ENCODE measurements at places on chromosomes 11 and 22. TPM values are rescaled to one million over a fixed set of nuclear protein-coding genes. Genes with fewer than 3 reads are reported as not detected.

DNA sequence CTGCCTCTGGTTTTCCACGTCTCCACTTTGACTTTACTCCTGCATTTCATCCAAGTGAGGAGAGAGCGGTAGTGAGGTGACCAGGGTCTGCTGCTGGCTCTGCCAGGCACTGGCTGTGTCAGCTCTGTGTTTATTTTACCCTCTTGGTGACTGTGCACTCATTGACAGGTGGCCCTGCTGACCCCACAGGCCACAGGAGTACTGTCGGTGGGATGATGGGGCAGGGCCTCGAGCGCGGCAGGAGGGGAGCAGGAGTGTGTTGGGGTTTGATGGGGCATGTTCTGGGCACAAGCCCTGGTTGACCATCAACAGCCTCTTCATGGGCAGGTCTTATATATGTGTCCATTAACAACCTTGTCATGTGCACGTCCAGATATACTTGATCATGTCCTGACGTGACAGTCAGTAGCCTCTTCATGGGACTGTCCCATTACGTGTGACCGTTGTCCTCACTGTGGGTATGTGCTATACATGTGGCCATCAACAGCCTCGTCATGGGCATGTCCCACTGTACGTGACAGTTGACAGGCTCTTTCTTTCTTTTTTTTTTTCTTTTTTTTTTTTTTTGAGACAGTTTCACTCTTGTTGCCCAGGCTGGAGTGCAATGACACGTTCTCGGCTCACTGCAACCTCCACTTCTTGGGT, 31.4 kb upstream of the ACR start:
- no peak for DNase-seq
- no peak overlapping the region for H3K4me3 ChIP-seq
- no peak overlapping the region for H3K27ac ChIP-seq
- no peaks in the 10 kb centered on the region for H3K36me3 ChIP-seq
- no peaks in the 10 kb centered on the region for H3K4me1 ChIP-seq
- H3K27me3 ChIP-seq: peaks cover 13% of the 10 kb centered on the region

DNA sequence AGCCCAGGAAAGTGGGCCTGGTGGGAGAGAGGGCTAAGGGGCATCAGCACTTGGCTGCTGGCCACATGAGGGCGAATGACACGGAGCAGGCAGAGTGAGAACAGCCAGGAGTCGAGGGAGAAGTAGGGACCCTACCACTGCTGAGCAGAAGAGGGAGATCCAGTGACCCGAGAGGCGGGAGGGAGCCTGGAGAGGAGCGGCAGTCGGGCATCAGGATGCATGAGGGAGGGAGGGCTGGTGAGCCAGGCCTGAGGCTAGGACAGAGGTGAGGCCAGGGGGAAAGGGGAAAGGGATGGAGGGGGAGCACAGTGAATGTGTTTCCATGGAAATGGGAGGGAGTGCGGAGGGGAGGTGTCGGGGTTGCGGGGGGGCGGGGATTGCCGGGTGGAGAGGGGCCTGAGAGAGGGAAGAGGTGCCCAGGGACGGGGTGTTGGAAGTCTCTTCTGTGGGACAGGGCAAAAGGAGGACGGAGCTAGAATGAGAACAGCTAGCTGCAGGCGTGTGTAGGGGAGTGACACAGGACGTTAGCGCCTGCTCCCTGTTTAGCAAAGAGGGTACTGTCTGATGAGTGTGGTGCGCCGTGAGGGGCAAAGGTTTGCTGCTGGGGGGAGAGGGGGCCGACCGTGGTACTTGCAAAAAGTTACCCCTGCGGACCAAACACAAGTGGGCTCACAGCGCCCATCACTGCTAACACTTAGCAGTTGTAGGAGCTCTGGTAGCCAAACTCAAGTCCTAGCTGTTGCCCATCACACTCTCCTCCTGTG, 37.1 kb upstream of the WNT11 start:
- H3K27ac ChIP-seq: no peak overlapping the region
- H3K27me3 ChIP-seq: peaks cover 8% of the 10 kb centered on the region
- peaks cover 2% of the 10 kb centered on the region for H3K4me1 ChIP-seq

DNA sequence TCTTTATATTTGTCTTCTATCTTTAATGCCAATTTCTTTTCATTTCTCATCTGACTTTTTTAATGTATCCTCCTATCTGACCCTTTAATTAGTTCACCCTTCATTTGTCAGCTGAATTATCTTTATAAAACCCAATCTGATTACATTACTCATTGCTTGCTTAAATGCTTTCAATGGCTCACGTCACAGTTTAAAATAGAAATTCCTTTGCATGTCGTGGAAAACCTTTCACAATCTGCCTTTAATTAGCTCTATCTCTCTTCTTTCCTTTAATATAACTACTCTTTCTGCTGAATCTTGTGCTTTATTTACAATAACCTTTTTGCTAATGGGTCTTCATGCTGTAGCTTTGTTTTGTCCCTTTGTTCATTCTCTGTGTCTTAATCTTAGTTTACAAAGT, 125.7 kb downstream of the DYNC2H1 start:
- no peaks in the 10 kb centered on the region for H3K27me3 ChIP-seq
- no peak for DNase-seq
- H3K36me3 ChIP-seq: peaks cover 6% of the 10 kb centered on the region
- no peaks in the 10 kb centered on the region for H3K4me1 ChIP-seq

- H3K36me3 ChIP-seq: no peaks in the 10 kb centered on the region
- no peak overlapping the region for H3K27ac ChIP-seq
- DNase-seq: no peak
- H3K27me3 ChIP-seq: peaks cover 7% of the 10 kb centered on the region
- no peaks in the 10 kb centered on the region for H3K4me1 ChIP-seq
Observed at GRCh38 chr11:116249561-116249960, 523.2 kb downstream of the BUD13 start.

KCNE3 gene
- polyA plus RNA-seq: not detected

Data from naive B cell (primary cell).